Stimulated activated CD8-positive, alpha-beta memory T cell treated with anti-CD3 and anti-CD28 coated beads, Interleukin-4, amount 100 ng/mL, for 24 hours (primary cell): ENCODE measurements at places on chromosomes 3 and 15.

DNA sequence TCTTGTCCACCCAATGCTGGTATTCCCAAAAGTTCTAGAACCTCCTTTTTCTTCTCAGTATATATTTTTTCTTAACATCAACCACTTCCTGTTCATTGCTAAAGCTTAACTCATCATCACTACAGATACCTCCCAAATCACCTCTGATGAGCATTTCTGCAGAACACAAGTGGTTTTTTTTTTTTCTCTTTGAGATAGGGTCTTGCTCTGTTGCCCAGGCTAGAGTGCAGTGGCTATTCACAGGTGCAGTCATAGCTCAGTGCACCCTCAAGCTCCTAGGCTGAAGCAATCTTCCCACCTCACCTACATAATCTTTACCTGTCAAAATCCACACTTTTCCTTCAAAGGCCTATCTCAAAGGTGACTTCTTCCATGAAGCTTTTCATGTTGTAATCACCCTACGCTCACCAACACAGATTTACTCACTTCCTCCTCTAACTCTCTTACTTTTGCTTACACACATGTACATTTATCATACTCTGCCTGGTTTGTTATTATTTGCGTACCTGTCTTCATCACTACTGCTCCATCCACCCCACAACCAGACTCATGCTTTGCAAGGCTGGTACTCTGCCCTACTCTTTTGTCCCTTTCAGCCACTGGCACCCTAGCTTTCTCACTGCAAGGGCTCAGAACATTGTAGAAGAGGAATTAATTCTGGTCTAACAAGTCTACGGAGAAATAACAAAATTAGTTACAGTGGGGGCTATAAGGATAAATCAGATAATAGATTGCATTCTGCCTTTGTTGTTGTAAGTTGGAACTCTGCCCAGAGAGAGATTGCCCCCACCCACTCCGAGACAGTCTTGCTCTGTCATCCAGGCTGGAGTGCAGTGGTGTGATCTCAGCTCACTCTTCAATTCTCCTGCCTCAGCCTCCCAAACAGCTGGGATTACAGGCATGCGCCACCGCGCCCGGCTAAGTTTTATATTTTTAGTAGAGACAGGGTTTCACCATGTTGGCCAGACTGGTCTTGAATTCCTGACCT lies 27.5 kb downstream of the HERC1 start:
- no peak for DNase-seq

DNA sequence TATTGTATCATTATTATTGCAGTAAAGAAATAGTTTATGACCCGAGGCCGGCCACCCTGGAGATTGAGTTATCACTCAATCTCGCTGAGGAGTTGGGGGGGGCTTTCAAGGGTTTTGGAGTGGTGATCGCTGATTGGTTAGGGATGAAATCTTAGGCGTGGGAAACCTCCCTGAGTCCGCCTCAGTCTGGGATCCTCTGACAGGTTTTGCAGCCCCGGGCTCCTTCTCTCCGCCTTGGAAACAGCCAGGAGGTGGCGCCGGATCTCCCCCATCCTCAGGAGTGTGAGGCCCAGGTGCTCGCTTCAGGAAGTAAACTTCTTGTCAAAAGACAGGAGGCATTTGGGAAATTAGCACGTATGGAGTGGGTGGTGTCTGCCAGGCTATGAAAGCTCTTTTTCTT lies 41.1 kb upstream of the SEC61A1 start:
- DNase-seq: no peak

DNA sequence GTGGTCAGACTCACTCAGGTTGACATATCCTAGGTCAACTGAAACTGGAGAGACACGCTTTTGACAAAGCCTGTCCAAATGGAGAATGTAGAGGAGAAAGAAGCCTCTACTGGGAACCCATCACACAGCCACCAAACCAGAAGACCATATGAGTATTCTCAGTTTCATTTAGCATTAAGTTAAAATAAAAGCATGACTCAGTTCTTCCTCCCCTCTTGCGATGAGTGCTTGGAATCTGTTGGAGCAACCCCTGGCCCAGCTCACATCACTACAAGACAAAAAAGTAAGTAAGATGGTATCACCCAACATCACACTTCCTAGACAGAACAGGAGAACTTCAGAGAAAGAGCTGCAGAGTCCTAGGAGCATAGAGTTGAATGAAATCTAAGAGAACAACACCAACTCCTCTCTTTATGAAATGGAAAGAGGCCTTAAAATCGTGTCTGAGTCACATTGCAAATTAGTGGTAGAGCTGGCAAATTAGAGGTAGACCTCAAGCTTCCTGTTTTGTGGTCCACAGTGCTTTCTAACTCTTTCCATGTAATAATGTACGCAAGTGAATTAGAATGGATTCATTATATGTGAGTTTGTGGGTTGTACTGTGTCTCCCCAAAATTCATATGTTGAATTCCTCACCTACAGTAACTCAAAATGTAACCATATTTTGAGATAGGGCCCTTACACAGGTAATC lies 51.2 kb downstream of the FGF12 start:
- DNase-seq: no peak

- no peak for DNase-seq
Observed at GRCh38 chr15:91950631-91951329, 97.3 kb downstream of the SLCO3A1 start.

GRCh38 chr15:99365242-99365641 lies 114.0 kb downstream of the LRRC28 start:
- DNase-seq: no peak

GRCh38 chr15:75577401-75578172 lies 1.5 kb downstream of the PTPN9 start:
- no peak for DNase-seq

DNA sequence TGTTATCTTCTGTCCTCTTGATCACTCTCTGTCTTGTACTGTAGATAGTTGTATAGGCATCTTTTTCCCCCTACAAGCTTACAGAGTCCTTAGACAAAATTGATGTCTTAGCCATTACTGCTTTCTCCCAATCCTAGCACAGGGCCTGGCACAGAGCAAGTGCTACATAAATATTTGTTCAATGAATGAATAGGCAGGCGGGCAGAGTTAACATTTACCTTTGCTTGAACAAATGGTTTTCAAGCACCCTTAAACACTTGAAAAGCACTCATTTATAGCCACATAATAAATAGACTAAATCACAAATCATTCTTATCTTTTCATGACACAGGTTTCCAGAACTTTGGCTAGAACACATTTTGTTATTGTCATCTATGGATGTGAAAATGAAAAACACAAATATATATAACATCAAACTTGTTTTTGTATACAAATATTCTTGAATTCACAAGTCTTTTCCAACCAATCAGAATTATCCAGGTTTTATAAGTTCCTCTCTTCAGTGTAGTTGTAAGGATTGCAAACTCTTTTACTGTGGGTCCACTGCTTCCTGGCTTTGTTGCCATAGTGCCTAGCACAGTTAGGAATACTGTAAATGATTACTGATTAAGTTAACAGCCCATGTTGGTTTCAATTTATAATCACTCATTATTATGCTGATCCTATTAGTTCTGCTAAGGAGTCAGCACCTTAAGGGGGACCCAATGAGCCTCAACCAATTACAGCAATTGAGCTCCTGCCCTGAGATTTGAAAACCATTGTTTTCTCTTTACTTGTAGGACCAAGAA lies 61.9 kb downstream of the ISL2 start:
- no peak for DNase-seq

DNA sequence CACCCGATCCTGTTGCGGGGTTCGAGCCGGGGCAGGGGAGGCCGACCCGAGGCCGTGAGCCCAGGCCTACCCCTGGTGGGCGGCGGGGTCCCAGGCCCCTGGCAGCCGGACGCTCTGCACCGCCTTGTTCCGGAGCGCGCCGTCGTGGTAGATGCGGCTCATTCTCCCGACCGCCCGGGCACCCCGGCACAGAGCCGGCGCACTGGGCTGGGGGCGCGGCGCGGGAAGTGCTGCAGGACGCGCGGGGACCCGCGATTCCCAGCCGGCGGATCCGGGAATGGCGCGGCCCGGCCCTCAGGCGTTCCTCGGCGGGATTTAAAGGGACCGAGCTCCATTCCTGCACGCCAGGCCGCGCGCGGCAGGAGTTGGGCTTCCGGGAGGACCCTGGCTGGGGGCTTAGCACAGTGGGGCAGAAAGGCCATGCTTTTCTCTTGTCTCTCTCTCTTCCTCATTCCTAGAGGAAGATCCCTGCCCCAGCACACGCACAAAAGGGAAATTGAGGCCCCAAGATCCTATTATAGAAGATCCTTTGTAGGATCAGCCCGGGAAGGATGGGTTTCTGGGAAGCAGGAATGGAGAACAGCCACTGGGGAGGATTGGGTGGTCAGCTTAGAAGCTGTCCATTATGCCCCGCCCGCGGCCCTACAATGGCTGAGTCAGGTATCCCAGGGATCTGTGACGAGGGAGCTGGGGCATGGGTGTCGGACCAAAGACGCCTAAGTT lies at the start of gene ARPIN:
Gene ARPIN (minus strand): TSS at position 279 of the 723 bp plus-strand sequence. CDS start 117 bp downstream, at position 162.
- no peak for DNase-seq

DNA sequence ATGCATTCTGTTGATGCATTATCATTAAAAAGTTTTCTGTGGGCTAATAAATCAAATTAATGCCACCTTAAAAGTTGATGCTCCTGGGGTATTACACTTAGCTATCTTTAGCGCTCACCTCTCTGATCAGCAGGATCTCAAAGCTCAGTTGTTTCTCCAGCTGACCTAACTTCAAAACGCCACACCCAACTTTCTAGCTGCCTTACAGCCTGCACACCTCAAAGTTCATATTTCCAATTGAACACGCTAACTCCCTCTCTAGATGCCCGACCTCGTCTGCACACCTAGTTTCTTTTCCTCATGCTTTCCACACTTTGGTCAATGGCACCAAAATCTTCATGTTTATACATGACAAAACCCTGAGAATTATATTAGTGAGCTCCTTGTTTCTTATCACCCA lies 98.2 kb upstream of the AGTR1 start:
- DNase-seq: no peak

GRCh38 chr15:96720656-96721055 lies 390.2 kb downstream of the NR2F2 start:
- DNase-seq: no peak

- peak; percentile 33 for DNase-seq
Observed at GRCh38 chr15:64809649-64810496, 15.6 kb downstream of the PIF1 start.

- no peak for DNase-seq
Observed at GRCh38 chr3:89923921-89924610, 816.6 kb downstream of the EPHA3 start.

DNA sequence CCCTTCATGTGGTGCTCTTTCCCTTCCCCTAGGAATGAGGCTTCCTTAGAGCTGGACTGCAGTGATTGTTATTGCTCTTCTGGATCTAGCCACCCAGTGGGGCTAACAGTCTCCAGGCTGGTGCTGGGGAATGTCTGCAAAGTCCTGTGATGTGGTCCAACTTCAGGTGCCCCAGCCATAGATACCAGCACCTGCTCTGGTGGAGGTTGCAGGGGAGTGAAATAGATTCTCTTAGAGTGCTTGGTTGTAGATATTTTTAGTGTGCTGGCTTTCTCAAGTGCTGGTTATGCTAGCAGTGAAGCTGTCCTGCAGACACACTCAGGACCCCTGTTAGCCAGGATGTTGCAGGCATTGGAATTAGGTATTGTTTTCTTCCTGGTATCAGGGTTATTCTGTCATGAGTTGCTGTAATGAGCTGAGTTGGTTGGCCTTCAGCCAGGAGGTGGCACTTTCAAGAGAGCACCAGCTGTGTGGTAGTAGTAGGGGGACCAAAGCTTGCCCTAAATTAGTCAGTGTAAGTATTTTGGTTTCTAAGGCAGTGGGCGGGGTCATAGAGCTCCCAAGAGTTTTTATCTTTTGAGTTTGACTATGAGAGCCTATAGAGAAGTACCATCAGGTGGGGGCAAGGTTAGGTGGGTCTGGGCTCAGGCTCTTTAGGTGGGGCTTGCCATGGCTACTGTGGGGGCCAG lies 317.5 kb upstream of the SGO1 start:
- DNase-seq: no peak

DNA sequence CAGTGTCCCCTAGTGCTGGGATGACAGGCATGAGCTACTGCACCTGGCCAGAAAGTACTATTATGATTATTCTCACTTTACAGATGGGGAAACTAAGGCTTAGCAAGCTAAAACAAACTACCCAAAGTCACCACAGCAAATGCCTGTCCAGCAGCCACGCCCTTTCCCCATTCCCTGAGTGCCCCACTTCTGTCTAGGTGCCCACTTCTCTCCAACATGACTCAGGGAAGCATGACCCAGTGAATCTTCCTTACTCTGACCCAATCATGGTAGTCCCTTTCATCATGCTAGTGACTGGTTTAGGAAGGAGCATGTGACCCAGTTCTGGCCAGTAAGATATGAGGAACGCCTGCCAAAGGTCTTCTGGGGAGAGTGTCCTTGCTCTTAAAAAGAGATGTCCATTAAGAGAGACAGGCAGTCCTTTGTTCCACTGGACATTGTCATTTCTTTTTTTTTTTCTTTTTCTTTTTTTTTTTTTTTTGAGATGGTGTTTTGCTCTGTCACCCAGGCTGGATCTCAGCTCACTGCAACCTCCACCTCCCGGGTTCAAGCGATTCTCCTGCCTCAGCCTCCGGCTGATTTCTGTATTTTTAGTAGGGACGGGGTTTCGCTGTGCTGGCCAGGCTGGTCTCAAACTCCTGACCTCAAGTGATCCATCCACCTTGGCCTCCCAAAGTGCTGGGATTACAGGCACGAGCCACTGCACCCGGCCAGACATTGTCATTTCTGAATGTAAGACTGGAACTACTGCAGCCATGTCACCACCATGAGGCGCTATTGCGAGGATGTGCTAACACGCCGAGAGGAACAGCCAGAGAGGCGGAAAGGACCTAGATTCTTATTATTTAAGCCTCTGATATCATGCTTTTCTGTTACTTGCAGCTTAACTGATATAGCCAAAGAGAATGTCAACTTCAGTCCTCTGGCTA lies 19.8 kb downstream of the MEGF11 start:
- DNase-seq: no peak

- DNase-seq: no peak
Observed at GRCh38 chr3:95815828-95816227, 998.6 kb upstream of the EPHA6 start.

DNA sequence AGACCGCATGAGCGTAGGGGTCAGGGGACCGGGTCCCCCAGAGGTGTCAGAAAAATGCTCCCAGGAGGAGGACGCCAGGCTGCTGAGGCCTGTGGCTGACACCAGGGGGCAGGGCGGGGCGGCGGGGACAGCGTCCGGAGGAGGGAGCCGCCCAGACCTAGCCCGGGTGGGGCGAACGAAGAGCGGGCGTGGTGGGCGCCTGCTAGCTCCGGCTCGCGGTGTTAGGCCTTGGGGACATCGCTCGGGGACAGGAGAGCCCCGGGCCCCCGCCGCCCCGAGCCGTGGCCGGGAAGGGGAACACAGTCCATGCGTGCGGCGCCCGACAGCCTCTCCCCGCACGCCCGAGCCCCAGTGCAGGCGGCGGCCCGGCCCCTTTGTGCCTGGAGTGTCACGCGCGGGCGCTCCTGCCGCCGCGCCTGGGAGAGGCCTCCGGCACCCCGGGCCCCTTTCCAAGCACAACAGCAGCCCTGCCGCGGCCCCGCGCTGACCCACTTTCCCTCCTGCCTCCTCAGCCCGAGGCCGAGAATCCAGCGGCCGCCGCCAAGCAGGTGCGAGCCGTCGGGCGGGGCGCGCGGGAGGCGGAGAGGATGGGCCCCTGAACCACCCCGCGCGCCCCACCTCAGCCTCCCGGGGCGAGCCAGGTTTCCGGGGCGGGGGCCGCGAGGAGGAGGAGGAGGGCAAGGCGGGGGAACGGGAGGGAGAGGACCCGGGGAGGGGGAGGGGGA lies 111.0 kb upstream of the KLF13 start:
- peak; percentile 78 for DNase-seq
